ENCODE measurements at places on chromosomes 2 and 18.

DNA sequence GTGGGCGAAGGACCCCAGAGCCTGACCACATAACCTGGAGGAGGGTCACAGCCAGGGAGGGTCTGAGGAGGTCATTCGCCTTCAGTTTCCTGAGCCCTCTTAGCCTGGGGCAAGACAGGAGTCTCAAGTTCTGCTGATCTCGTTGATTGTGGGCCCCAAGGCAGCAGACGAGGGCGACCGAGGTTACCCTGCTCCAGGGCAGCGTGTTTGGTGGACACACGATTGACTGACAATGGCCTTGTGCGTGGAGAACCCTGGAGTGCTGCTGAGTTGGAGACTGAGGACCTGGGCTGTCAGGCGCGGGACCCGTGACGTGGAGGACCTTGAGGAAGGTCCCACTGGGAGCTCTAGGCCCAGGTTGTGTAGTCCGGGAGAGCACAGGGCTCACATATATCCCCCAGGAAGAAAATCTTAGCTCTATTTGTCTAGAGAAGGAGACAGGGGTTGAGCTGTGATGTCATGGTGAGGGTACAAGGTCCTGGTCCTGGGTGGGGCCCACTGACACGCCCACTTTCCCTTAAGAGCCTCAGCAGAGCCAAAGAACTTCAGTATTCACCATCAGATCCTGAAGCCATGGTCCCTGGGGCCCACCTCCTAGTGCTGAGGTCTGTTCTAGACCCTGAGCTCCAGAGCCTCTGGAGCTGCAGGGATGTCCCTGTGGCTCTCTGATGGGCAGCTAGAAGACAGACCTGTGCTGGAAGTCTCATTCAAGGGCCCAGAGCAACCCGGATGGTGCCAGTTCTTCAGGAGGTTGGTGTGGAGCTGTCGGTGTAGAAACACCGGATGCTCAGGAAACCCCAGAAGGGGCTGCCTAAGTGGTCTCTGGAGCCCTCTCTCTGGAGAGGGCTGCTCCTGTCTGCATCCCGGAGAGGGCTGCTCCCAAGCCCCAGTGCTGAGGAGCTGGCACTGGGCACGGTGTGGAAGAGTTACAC is 53.1 kb downstream of the DYSF start:
- no peak for DNase-seq

DNA sequence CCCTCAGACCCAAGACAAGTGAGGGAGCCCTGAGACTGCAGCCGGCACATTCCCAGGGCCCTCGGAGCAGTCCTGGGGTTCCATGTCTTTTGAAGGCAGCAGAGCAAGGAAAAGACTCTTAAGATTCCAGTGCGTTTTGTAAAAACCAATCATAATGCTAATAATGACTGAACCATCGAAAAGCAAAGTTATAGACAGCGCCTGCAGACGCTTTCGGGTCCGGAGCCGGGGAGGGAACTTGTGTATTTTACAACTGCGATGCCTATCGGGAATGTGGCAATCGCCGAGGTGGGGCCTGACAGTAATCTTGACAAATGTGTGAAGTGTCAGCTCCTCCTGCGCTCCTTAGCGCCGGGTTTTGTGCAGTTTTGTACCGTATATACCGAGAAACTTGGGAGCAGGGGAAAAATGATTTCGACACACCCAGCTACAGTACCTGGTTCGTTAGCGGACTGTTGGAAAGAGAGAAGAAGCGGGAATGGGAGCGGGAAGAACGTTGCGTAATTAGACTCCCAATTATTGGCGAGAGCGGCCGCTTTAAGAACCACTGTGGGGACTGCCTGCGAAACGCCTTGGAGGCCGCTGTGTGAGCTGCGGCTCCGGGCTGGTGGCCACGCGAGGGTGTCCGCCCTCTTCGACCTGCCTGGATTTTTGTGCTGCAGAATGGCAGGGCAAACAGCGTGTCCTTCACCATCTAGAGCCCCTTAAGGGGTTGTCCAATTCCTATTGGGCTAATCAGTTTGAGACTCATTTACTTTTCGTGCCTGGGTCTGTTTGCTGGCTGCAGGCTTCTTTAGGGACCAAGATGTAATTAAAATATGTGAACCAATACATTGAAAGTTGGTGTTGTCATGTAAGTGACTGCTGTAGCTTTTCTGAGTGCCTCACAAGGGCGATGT is 2.4 kb downstream of the EPAS1 start:
- DNase-seq, result no peak

GRCh38 chr2:203685081-203685621 is 21.3 kb upstream of the CD28 start:
- no peak for DNase-seq

- DNase-seq, result no peak
Measured at GRCh38 chr2:162254236-162254871, 11.1 kb upstream of the FAP start.

GRCh38 chr18:11366410-11366809 is 217.0 kb upstream of the PIEZO2 start:
- DNase-seq, result no peak

DNA sequence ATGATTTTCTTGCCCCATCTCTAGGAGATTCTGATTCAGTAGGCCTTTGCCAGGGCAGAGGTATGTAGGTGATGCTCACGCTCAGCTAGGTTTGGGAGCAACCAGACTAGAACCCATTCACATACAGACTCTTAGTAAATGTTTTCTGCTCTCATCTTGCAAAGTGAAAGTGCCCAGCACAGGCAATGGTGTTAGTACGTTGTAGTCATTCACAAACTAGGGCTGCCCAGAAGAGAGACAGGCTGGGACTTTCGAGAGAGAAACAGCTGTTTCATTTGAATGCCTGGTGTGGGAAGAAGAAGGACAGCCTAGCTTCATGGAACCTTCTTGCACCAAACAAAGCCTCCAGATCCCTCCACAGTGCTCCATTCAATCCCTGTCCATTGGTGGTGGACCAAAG is 19.4 kb downstream of the DDX18 start:
- no peak for DNase-seq

DNA sequence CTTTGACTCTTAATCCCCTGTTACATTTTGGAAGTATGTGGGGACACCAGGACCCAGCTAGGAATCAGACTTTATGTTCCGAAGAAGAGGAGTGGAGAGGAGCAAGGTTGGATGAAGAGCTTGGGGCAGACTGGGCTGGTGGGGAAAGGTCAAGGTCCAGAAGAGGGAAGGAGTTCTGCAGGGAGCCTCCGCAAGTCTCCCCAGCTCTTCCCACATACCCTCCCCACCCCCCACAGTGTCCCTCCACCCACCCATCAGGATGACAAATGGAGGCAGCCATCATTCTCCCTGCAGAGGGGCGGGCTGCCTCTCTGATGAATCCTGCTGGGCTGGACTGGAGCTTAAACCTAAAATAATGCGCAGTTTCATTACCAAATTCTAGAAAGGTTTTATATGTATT is 77.2 kb downstream of the ACKR3 start:
- DNase-seq, result no peak

DNA sequence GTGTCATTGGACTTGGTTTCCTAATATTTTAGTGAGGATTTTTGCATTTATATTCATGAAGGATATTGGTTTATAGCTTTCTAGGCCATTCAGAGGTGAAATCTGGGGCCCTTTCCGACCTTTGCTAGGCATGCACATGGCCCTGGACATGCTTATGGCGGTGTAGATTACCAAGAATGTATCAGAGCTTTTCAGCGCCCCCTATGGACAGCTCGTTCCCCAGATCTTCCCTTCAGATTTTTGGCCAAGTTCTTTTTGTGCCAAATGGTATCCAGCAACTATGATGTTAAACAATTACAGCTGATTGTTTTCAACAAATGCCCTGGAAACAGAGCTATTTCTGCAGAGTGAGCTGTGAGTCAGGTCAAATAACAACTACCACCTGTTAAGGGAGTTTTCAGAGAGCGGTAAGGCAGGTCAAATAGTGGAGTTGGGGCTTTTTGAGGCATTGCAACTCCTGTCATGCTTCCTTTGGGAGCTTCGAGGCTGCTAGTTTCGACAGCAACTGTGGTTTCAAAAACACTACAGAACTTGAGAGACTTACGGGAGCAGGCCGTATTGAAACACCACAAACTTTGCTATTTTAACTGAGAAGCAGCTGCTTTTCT is 188.3 kb downstream of the ZNF516 start:
- DNase-seq, result no peak

- DNase-seq, result no peak
Measured at GRCh38 chr2:7479603-7480002, 562.4 kb downstream of the RNF144A start.

DNA sequence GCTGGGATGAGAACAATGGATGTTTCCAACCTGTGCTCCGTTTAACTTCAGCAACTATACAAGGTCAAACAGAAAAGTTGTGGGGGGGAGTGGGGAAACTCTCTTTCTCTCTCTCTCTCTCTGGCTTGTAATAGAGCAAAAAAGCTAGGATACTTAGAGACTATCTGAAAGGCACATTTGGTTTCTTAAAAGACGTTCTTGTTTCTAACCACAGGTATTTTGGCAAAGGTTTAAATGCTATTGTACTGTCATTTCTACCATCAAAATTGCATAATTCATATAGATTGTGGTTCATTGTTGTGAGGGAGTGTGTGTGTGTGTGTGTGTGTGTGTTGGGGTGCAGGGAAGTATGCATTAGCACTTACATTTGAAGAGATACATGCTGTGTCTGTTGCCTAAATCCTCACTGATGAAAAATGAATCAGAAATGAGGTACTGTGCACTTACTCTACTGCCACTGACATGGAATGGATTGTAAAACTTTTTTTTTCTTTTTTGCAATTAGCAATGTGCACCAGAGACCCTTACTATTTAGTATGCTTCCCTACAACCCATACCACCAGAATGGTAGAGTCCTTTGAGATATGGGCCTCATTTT is 841.0 kb upstream of the PIK3C3 start:
- DNase-seq, result no peak

DNA sequence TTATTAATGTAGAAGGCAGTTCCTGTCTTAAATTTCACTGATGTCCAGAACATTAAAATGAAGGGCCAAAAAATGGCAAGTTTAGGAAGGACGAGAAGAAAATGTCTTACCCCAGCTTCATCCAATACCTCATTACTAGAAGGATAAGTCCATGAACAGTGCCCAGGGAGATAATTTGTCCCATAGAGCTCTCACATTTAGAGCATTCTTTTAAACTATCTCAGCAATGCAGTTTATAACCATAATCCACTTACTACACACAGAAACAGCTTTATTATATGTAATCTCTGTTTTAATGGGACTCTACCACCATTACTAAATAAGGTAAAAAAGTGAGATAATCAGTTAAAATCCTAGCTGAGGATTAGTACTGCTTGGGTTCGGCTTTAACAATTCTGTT is 142.5 kb downstream of the PARD3B start:
- no peak for DNase-seq

DNA sequence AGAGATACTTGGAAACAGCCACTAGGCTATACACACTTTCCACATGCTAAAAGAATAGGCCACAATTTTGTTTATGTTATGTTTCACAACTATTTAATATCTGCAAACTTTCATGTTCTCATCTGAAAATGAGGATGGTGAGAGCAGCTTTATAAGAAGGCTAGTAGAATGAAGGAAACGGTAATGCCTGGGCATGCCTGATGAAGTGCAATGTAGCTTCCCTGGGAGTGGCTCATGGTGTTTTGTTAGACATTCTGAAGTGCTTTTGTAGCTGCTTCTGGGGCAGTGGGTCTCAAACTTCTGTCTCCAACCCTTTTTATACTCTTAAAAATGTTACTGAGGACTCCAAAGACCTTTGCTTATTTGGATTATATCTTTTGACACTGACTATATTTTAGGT is 193.3 kb upstream of the VWC2L start:
- DNase-seq, result no peak

DNA sequence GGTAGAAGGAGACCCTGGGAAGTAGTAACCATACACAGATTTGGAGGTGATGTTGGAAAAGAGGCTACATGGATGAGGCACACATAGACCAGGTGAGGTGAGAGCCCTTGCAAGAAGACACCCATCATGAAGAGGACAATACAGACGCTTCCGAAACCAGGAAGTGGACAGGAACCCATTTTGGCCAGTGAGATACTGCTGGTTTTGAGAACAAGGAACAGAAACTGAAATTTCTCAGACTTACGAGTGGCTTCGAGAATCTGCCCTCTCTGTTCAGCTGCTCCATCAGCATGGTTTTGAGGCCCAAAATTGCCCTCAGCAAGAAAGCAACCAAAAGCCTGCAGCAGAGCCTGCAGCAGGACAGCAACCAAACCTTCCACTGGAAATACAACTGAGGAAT is 479.1 kb upstream of the NRXN1 start:
- no peak for DNase-seq

GRCh38 chr2:213185147-213185822 is 33.9 kb upstream of the IKZF2 start:
- DNase-seq, result no peak

Measured in T47D (cell line).